ENCODE measurements at places on chromosomes 7 and 10.

DNA sequence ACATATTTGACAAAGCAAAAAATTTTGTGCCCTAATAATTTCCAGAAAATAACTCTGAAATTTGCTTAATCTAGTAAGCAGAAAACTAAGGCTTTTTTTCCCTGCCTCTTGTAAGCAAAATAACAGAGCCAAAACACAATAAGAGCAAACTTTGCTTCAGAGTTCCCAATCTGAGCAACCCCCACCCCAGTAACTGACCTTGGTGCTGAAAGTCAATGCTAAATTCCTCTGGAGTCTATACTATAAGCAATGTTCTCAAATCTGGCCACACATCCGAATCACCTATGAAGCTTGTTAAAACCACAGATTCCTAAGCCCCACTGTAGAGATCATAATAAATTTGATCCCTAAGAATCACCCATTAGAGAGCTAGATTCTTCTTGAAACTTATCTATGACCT, 150.5 kb downstream of the ELAPOR2 start:
- DNase-seq: no peak

GRCh38 chr7:266851-267840, 22.8 kb upstream of the FOXL3 start:
- no peak for DNase-seq

- DNase-seq: no peak
These were observed 58.6 kb upstream of the OPALIN start for GRCh38 chr10:96417441-96417840.

GRCh38 chr10:129048513-129048912, 418.5 kb upstream of the MGMT start:
- no peak for DNase-seq

GRCh38 chr10:4266416-4267085, 481.5 kb upstream of the KLF6 start:
- DNase-seq: no peak

GRCh38 chr7:85021101-85021704, 165.7 kb downstream of the SEMA3D start:
- no peak for DNase-seq

GRCh38 chr7:98133181-98133580, 26.5 kb downstream of the LMTK2 start:
- DNase-seq: no peak

- DNase-seq: no peak
These were observed 854 bp upstream of the CFAP46 start for GRCh38 chr10:132943058-132943790.
